ENCODE measurements at places on chromosomes 16 and 17. TPM values are rescaled to one million over a fixed set of nuclear protein-coding genes. Genes with fewer than 3 reads are reported as not detected.

GRCh38 chr17:77872714-77873499, 85.6 kb upstream of the TNRC6C start:
- H3K27ac ChIP-seq = no peak overlapping the region
- no peak for DNase-seq
- H3K4me3 ChIP-seq = no peak overlapping the region
- H3K36me3 ChIP-seq = no peaks in the 10 kb centered on the region
- H3K4me1 ChIP-seq = peaks cover 12% of the 10 kb centered on the region

- no peak overlapping the region for H3K4me3 ChIP-seq
- no peaks in the 10 kb centered on the region for H3K27me3 ChIP-seq
- H3K36me3 ChIP-seq = no peaks in the 10 kb centered on the region
- H3K4me1 ChIP-seq = peaks cover 18% of the 10 kb centered on the region
- no peak for DNase-seq
These were observed 7.5 kb downstream of the KRT12 start for GRCh38 chr17:40859536-40859935.

Gene FBXW10B
- total RNA-seq = not detected

DNA sequence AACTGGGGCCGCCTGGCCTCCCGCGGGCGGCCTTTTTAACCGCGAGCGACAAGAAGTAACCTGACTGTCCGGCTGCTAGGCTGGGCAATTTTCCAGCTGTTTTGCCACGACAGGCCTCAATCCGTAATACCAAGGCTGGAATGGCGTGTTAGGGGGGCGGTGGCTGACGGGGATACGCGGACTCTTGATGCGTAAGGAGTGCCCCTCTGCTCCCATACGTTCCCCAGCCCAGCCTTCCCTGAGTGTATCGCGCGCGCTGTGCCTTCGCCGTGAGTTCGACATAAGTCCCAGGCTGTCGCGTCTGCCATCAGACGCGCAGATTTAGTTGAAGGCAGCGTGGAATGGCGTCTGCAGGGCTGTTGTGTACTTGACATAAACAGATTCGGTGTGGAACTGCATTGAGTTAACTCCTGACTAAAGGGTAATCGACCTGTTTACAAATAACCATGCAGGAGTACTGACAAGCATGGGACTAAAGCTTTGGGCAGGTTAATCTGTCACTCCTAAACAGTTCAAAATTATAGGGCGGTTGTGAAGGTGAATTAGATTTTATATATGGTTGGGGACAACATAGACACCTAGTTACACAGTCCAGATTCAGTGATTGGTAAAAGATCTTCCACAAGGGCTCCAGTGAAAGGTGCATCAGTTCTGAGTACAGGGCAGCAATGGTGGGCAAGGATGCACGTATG, 16.6 kb upstream of the ERN1 start:
- peak; percentile 76 for DNase-seq
- H3K4me3 ChIP-seq = peak overlapping the region; percentile 85
- no peaks in the 10 kb centered on the region for H3K27me3 ChIP-seq
- peaks cover 15% of the 10 kb centered on the region for H3K4me1 ChIP-seq
- peak overlapping the region; percentile 91 for H3K27ac ChIP-seq

Gene HSD17B2
- not detected for total RNA-seq

Gene PITPNC1
- total RNA-seq = 9.2 TPM

- peaks cover 57% of the 10 kb centered on the region for H3K36me3 ChIP-seq
- H3K4me3 ChIP-seq = no peak overlapping the region
- H3K27ac ChIP-seq = no peak overlapping the region
- H3K27me3 ChIP-seq = no peaks in the 10 kb centered on the region
These were observed 24.5 kb downstream of the WDR45B start for GRCh38 chr17:82623707-82624106.

GRCh38 chr17:49889500-49889899, 41.6 kb upstream of the TAC4 start:
- H3K4me1 ChIP-seq = no peaks in the 10 kb centered on the region
- peaks cover 37% of the 10 kb centered on the region for H3K27me3 ChIP-seq
- no peak overlapping the region for H3K27ac ChIP-seq
- H3K4me3 ChIP-seq = no peak overlapping the region

DNA sequence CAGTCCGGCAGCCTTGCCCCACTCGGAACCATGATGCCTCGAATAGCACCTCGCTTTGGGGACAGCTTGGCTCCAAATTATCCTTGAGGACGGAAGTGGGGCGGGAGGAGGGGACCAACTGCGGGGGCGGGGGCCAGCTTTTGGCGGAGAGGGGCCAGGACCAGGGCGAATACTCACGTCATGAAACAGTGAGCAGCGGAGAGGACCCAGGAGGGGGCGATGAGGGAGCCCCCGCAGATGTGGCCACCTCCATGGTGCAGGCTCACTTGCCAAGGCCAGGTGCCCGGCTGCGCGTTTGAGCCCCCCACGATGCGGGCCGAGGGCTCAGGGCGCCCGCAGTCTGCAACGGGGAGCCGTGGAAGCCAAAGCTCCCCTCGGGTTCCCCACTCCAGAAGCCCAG, 970 bp downstream of the PRSS36 start:
- no peak overlapping the region for H3K4me3 ChIP-seq
- peaks cover 25% of the 10 kb centered on the region for H3K27me3 ChIP-seq
- no peak for DNase-seq

GRCh38 chr16:55443434-55444346, 35.3 kb upstream of the MMP2 start:
- H3K36me3 ChIP-seq = no peaks in the 10 kb centered on the region
- peaks cover 7% of the 10 kb centered on the region for H3K4me1 ChIP-seq
- DNase-seq = no peak

Gene C16orf92
- total RNA-seq = not detected

DNA sequence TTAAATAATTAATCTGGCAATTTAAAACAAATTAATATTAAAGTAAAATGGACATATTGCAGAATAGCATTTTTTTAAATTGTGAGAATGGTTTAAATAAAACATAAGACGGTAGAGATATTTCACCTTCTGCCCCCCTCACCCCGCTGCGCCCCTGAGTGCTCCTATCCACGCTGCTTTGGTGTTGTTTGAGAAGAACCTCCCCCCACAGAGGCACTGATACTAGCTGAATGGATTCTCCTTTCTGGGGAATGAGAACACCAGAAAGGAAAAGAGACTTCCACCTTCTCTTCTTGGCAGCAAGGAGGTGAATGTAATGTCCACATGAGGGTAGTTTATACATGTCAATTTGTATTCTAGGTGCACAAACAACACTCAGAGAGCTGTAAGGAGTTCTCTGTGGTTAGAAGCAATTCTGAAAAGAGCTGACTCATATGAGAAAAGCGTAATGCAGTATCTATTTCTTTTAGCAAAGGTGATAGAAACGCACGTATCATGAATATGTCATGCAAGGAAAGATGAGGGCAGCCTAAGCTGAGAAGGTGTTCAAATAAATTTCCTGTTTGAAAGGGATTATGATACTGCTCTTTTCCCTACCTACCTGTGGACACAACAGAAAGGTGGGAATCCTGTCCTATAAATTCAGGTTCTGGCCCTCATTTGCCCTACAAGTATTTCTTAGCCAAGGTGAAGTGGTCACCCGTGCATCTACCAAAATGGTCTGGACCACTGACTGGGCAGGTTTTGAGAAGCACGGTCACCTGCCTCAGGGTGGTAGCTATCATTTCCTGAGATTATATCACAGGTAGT, 126.9 kb downstream of the PARN start:
- H3K27me3 ChIP-seq = no peaks in the 10 kb centered on the region
- H3K27ac ChIP-seq = peak overlapping the region; percentile 85
- DNase-seq = peak; percentile 66
- no peak overlapping the region for H3K4me3 ChIP-seq

DNA sequence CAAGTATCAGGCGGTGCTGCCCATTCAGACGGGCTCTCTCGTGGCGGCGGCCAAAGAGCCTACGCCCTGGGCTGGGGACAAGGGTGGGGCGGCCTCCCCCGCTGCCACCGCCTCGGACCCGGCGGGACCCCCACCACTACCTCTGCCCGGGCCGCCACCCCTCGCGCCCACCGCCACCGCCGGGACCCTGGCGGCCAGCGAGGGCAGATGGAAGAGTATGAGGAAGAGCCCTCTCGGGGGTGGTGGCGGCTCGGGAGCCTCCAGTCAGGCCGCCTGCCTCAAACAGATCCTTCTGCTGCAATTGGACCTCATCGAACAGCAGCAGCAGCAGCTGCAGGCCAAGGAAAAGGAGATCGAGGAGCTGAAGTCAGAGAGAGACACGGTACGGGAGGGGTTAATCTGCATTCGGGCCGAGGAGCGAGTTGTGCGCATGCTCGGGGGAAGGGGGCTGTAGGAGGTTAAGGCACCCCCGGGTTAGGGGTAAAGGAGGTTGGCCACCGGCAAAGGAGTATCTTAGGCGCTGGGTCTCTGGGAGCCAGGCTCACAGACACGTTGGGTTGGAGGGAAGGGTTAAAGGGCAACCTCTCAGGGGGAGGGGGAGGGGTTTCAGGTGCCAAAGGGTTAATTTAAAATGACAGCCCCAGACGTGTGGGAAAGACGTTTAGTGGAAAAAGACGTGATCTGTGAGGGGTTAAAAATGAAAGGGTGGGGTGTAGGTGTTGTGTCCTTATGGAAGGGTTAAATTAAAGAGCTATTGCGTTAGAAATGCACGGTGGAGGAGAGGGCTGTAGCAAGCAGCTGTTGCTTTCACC, 1.4 kb downstream of the MSL1 start:
- H3K27ac ChIP-seq = peak overlapping the region; percentile 94
- H3K4me1 ChIP-seq = peaks cover 15% of the 10 kb centered on the region
- DNase-seq = peak; percentile 65

DNA sequence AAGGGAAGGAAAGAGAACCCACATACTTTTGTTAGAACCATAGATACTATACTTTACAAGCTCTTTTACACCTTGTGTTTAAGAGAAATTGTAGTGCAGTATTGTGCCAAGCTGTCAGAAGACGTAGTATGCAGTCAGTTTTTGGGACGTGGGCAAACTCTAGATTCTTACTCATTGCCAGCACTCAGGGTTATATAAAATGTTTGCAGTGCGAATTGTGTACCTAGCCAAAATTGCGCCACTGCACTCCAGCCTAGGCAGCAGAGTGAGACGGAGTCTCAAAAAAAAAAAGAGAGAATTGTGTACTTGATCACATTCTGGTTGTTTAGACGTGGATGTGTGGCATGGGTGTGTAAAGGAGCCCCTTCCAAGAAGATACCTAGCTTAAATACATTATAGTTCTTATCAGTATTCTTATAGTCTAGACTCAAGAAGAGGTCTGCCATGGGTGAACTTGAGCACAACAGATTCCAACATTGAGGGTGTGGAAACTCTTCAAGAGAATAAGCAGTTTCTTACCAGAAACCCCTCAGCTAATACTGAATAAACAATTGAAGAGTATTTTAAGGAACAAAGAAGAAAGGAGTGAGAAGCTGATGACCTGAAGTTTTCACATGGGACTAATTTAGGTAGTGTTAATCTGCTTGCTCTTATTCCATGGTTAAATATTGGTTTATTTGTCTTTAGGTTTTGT, 27.4 kb upstream of the MRC2 start:
- peaks cover 47% of the 10 kb centered on the region for H3K36me3 ChIP-seq
- no peaks in the 10 kb centered on the region for H3K27me3 ChIP-seq
- DNase-seq = no peak
- H3K4me1 ChIP-seq = peaks cover 11% of the 10 kb centered on the region

DNA sequence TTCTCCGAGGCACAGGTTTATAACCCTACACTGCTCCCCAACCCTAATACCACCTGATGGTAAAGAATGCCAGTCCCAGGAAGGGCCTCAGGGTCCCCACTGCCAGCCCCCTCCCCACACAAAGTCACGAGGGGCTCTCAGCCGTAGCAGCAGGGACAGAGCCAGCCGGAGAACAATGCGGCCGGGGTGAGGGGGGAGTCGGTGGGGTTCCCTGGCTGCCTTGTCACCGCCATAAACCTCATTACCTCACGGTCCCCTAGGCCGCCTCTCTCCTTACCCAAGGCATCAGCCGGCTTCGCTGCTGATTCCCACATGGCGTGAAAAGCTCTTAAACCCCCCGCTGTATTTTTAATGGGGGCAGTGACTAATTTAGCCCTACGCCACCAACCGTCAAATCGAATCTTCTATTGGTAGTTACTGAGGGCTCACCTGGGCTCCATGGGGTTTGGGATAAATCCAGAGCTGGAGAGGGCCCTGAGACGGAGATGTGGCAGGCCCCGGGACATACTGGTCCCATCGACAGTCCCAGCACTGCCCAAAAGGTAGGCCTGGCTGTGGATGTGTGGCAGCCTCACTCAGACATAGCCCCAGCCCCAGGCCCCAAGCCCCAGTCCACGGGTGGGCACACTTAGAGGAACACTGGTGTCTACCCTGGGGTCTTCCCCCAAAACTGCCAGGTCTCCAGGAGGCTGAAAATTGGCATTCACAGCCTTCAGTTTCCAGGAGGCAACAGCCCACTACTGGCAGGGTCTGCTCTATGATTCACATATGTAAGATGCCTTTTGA, 115.3 kb downstream of the C16orf78 start:
- H3K27me3 ChIP-seq = 0 out of 2 replicates have a peak, but pooled peaks cover 5% of the 10 kb centered on the region
- no peak for DNase-seq
- no peak overlapping the region for H3K4me3 ChIP-seq
- H3K4me1 ChIP-seq = no peaks in the 10 kb centered on the region
- H3K27ac ChIP-seq = no peak overlapping the region

DNA sequence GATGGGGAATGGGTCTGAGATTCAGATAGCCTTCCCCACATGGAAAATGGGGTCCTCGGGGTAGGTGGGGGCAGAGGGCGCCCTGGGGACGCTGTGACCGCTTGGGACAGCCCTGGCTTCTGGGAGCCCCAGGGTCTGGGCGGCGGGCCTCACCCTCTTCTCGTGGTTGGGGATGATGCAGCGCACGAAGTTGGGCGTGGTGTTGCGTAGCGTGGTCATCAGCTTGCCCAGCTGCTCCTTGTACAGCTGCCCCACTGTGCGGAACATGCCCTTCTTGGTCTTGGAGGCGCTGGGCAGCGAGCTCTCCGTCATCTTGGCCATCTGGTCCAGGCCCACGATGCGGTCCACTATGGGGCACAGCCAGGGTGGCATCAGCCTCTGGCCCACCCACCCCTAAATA, 99.9 kb downstream of the NDE1 start:
- H3K27ac ChIP-seq = no peak overlapping the region
- H3K4me1 ChIP-seq = no peaks in the 10 kb centered on the region
- no peaks in the 10 kb centered on the region for H3K27me3 ChIP-seq
- no peak for DNase-seq
- no peak overlapping the region for H3K4me3 ChIP-seq
- H3K36me3 ChIP-seq = no peaks in the 10 kb centered on the region

Gene TP53TG3
- total RNA-seq = not detected

DNA sequence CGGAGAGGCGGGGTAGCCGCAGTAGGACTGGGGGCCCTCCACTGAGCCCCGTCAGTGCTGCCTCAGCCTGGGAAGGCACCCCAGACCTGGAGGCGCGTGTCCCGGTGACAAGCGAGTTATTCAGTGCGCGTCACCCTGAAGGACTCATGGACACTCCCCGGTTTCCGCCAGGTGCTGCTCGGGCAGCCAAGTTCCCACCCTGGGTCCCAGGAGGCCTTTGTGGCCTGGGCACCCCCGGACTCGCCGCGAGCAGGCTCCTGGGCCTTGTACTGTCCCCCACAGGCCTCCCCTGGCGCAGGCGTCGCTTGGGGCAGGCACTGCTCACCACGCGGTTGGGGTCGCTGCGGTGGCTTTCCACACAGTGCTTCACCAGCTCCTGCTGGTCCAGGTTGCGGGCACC, 7.6 kb downstream of the RNF166 start:
- no peaks in the 10 kb centered on the region for H3K27me3 ChIP-seq
- no peak overlapping the region for H3K27ac ChIP-seq
- H3K36me3 ChIP-seq = no peaks in the 10 kb centered on the region
- no peak for DNase-seq
- no peak overlapping the region for H3K4me3 ChIP-seq

Gene NKD1
- not detected for total RNA-seq
